Large intestine (tissue), 12 donors: ENCODE measurements at places on chromosomes 3 and 15. TPM values are rescaled to one million over a fixed set of nuclear protein-coding genes. Genes with fewer than 3 reads are reported as not detected.

CD80 gene
- polyA plus RNA-seq: 0.45 TPM

FBXW12 gene
- polyA plus RNA-seq: 0.18 TPM

GCNT3 gene
- polyA plus RNA-seq: 16.3 TPM

TMIE gene
- polyA plus RNA-seq: 0.78 TPM

GPR156 gene
- 0.33 TPM for polyA plus RNA-seq

FOXB1 gene
- polyA plus RNA-seq: 0.03 TPM

TPRG1 gene
- 0.64 TPM for polyA plus RNA-seq

CLRN1 gene
- 8.7 TPM for polyA plus RNA-seq

LRRC34 gene
- 2.1 TPM for polyA plus RNA-seq

PLS1 gene
- polyA plus RNA-seq: 44.2 TPM

PATL2 gene
- 2.3 TPM for polyA plus RNA-seq

C3orf20 gene
- polyA plus RNA-seq: not detected

SUSD5 gene
- polyA plus RNA-seq: 1.2 TPM

THRB gene
- 38.3 TPM for polyA plus RNA-seq

RHCG gene
- polyA plus RNA-seq: 0.12 TPM

CAPN3 gene
- 229 TPM for polyA plus RNA-seq

EPHA6 gene
- polyA plus RNA-seq: 1.6 TPM

DNASE1L3 gene
- polyA plus RNA-seq: 56.2 TPM

CAPN7 gene
- polyA plus RNA-seq: 46.7 TPM

IGDCC3 gene
- 1.6 TPM for polyA plus RNA-seq

TMEM108 gene
- polyA plus RNA-seq: 2.8 TPM

FBXL22 gene
- polyA plus RNA-seq: 6.3 TPM

TTC21A gene
- 5.8 TPM for polyA plus RNA-seq

MON1A gene
- 19.5 TPM for polyA plus RNA-seq

RAD51 gene
- polyA plus RNA-seq: 8.1 TPM

NEK11 gene
- polyA plus RNA-seq: 10.5 TPM

MEX3B gene
- polyA plus RNA-seq: 5.9 TPM

NR1I2 gene
- polyA plus RNA-seq: 89.1 TPM

BFSP2 gene
- polyA plus RNA-seq: not detected

FEZF2 gene
- polyA plus RNA-seq: not detected

METTL6 gene
- polyA plus RNA-seq: 16.7 TPM

VILL gene
- 73.7 TPM for polyA plus RNA-seq

EOGT gene
- polyA plus RNA-seq: 12.2 TPM

SENP2 gene
- polyA plus RNA-seq: 34.6 TPM

CACNA1D gene
- polyA plus RNA-seq: 58.2 TPM

CFAP100 gene
- 0.45 TPM for polyA plus RNA-seq

DPPA2 gene
- 0.03 TPM for polyA plus RNA-seq

CCDC13 gene
- polyA plus RNA-seq: 0.40 TPM

RLBP1 gene
- polyA plus RNA-seq: 2.8 TPM

STRC gene
- polyA plus RNA-seq: 10.9 TPM

EFCC1 gene
- 4.1 TPM for polyA plus RNA-seq

SOX14 gene
- not detected for polyA plus RNA-seq

ARGFX gene
- not detected for polyA plus RNA-seq

FBXL2 gene
- polyA plus RNA-seq: 27.7 TPM

ALDH1L1 gene
- 40.4 TPM for polyA plus RNA-seq

RYK gene
- 55.7 TPM for polyA plus RNA-seq

KCNAB1 gene
- 2.5 TPM for polyA plus RNA-seq

ARRDC4 gene
- 83.1 TPM for polyA plus RNA-seq

RAB6B gene
- polyA plus RNA-seq: 8.8 TPM

MCF2L2 gene
- 2.4 TPM for polyA plus RNA-seq

CD200R1 gene
- polyA plus RNA-seq: 1.7 TPM

CCR1 gene
- polyA plus RNA-seq: 3.4 TPM

AKAP13 gene
- polyA plus RNA-seq: 68.9 TPM

AGTR1 gene
- polyA plus RNA-seq: 1.3 TPM

HAPLN3 gene
- polyA plus RNA-seq: 2.8 TPM

TRAT1 gene
- 1.2 TPM for polyA plus RNA-seq

ISLR2 gene
- 4.9 TPM for polyA plus RNA-seq
